ENCODE measurements at places on chromosomes 4 and X.
A peak's percentile ranks its signal among the peaks of the same experiment; 100 is the strongest.

- DNase-seq: no peak
These were observed 278.9 kb upstream of the FTHL17 start for GRCh38 chrX:31350808-31351074.

DNA sequence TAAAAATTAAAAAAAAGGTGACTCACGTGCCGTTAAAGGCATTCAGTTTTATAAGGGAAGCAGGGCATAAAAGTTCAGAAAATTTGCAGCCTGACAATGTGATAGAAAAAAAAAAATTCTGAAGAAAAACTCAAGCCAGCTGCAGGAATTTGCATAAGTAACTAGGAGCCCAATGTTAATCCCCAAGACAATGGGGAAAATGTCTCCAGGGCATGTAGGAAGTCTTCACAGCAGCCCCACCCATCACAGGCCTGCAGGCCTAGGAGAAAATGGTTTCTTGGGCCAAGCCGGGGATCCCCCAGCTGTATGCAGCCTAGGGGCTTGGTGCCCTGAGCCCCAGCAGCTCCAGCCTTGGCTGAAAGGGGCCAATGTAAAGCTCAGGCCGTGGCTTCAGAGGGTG, 31.2 kb downstream of the CHM start:
- DNase-seq: no peak

DNA sequence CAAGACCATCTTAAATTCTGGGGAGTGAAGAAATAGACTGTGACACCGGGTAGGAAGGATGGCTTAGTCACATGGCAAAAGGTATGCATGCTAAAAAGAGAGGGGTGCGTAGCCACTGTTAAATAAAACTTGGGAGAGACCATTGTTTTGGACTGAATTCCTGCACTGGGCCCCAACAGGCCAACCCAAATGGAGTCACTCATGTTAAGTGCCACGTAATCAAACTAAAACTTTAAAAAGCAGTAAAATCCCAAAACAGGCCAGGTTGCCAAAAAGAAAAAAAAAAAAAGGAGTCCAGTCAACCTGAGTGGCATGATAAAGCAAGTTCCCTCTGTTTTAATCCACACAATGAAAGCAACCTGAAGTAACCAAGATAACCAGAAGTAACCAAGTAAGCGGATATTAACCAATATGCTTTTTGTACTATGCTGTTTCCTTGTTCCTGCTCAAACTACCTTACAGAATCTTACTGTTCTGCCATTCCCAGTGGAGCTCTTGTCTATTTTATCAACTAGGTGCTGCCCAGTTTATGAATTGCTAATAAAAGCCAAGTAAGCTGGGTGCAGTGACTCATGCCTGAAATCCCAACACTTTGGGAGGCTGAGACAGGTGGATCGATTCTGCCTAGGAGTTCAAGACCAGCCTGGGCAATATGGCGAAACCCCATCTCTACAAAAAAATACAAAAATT, 124.6 kb upstream of the ENPP6 start:
- DNase-seq: no peak

GRCh38 chr4:148850257-148850995, 408.2 kb upstream of the NR3C2 start:
- DNase-seq: no peak

DNA sequence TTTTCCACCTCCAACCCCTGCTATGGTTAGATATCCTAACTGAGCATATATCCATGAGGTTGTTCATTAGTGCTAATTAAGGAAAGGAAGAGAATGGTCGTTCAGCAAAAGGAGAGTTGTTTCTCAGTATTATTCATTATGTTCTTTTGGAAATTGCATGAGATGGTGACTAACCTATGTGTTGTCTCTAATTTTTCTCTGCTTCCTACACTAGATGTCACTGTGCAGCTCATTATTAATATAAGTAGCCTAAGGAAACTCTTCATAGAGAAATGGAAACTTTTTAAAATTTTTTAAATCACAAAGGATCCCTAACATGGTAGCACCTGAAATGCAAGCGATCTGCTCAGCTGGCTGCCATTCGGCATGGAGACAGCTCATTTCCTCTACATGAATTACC, 67.7 kb upstream of the FAM9A start:
- no peak for DNase-seq

DNA sequence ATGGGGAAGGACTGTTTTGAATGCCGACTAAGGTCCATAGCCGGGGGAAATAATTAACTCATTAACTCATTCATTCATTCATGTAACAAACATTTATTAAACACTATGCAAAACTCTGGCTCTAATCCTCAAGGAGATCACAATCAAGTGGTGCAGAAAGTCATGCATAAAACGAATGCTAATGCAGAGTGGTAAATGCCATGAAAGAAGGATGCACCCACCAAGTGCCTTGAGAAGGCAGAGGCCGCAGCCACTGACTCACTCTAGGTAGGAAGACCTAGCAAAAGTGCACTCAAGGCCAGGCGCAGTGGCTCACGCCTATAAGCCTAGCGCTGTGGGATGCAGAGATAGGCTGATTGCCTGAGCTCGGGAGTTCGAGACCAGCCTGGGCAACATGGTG, 22.9 kb downstream of the SLITRK2 start:
- no peak for DNase-seq

- DNase-seq: no peak
These were observed 105.4 kb downstream of the MTNR1A start for GRCh38 chr4:186449954-186450353.

DNA sequence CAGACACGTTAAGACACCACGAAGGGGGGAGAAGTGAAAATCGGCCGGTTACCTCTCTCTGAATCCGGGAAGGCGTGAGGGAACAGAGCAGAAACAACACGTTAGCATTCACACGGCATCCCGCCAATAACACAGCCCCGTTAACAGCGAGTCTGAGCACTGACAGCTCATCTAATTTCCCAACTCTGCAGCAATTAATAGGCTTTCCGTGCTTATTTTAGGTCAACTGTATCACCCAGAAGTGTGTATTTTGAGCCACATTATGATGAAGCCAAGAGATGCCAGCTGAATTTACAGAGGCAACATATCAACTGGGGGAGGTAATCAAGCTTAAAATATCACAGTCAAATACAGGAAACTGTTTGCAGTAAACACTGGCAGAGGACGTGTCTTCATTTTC, 92.6 kb downstream of the NSUN7 start:
- peak; percentile 71 for DNase-seq

GRCh38 chrX:97159916-97160800, 276.4 kb downstream of the RPA4 start:
- DNase-seq: no peak

DNA sequence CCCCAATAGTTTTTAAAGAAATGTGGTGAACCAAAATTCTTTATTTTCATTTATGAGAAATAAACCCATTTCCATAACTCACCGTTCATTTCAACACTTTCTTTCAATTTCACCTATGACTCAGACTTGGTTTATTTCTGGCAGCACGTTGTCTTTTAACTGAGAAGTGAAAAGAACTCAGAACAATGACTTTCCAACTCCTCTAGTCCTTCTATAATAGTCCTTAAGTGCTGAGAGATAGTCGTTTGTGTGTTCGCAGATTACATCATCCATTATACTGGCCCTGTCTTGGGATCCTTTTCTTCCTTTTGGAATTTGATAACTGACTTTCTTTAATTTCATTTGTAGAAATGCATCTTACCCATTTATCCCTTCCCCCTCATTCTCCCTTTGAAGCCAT, 113.6 kb downstream of the GLUD2 start:
- DNase-seq: no peak

DNA sequence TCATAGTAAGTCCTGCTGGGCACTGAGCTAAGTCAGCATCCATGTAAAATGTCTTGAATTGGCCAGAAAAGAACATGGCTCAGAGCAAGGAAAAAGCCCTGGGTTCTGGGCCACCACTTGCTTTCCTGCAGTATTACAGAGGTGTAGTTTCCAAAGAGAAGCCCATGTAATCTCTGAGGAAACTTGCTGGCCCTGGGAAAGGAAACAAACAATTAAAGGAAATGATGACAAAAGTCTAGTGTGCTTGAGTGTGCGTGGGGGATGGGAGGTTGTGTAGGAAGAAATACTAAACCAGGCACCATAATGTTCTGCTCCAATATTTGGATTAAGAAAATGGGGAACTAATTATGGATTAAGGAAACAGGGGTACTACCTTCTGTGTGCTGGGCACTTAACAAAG, 39.5 kb upstream of the SMIM10L2A start:
- DNase-seq: no peak

- no peak for DNase-seq
These were observed 57.2 kb downstream of the IRF2 start for GRCh38 chr4:184416913-184417734.

GRCh38 chr4:110138551-110138950, 59.9 kb downstream of the ELOVL6 start:
- DNase-seq: no peak

DNA sequence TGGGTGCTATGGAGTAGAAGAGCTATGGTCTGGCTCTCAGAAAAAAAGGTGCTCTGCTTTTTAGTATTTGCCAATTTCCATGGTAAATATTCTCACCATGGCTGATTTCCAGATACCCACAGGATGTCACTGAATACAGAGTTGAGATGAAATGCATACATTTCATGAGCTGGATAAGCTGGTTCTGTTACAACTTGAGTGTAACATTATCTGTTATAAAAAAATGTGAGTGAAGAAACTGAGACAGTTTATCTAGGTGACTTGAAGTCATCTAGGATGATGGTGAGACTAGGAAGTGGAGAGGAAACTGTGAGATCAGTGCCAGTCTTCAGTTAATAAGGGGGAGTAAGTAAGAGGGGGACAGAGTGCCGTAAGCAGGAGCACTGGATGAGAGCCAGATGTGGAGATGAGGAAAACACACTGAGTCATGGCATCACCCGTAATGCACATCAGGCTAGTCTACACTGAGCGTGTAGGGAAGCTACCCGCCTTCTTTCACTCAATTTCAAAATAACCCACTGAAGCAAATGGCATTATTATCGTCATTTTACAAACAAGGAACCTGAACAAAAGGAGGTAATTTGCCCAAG, 5.0 kb downstream of the HPSE start:
- no peak for DNase-seq

GRCh38 chr4:106238820-106239420, 77.1 kb downstream of the TBCK start:
- DNase-seq: peak; percentile 1

DNA sequence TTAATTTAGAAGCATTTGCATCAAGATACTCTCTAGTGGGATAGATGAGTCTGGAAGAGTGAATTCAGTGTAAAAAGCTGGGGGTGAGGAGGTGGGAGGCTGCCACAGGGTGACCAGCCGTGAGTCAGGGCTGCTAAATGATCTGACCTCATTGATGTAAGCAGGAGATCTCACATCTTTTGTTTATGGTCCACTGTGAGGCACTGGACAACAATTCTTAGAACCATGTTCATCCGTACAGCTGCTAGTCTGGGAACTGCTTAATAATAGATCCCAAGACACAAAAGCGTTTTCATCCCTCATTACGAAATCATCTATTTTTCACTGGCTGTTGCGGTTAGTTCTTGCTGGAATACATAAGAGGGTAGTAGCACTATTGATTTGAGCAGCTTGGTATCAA, 14.1 kb downstream of the KLF3 start:
- DNase-seq: no peak

- peak; percentile 95 for DNase-seq
These were observed 75.0 kb downstream of the MGST2 start for GRCh38 chr4:139740531-139741041.

DNA sequence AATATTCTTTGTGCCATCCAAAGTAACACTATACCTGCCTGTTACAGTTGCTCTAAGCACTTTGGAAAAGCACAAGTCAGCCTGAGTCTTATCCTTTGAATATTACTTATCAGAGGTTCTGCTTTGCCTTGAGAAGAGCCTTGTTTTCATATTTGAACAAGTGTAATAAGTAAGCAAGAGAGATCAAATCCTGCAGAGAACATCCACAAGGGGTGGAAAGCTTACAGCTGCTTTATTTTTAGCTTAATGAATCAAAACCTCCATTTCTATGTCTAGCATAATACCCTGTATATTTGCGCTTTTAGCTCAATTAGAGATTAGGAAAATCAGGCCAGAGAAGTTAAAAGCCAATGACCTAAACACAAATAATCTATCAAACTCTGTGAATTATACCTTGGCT, 139.8 kb downstream of the CDS1 start:
- DNase-seq: no peak

DNA sequence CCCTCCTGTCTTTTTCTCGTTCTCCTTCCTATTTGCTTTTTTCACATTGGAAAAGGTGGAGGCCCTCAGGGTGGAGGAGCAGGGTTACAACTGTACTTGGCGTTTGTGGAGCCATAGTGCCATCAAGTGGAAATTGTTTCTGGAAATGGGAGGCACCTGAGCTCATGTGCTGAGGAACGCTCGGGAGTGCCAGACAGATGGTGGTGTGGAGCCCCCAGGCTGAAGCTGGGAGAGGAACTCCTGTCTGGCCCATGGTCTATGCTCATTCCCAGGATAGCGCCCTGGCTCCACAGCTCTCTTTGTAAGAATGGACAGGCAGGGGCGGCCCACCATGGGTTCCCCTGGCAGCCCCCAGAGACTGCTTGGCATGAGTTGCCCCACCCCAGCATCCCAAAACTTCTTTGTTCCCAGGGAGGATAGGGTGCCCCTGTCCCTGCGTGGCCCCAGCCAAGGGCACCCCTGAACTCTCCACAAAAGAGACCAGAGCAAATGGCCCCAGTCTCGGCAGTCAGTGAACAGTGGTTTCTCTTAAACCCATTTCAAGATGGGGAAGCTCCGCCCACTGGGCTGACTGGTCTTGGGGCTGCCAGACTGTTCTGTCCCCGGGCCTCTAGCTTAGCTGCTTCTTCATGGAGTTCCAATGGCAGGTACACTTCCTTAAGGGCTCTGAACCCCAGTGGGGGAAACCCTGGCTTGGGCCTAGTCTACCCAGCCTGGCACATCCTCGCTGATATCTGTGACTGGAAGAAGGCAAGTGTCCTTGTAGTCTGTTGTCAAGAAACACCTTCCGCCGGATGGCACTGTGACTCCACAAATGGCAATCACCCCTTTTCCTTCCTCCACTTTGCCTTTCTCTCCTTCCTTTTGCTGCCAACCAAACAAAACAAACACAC, 70.1 kb downstream of the NBDY start:
- no peak for DNase-seq

- DNase-seq: no peak
These were observed 56.3 kb downstream of the ZAR1 start for GRCh38 chr4:48546336-48546735.

DNA sequence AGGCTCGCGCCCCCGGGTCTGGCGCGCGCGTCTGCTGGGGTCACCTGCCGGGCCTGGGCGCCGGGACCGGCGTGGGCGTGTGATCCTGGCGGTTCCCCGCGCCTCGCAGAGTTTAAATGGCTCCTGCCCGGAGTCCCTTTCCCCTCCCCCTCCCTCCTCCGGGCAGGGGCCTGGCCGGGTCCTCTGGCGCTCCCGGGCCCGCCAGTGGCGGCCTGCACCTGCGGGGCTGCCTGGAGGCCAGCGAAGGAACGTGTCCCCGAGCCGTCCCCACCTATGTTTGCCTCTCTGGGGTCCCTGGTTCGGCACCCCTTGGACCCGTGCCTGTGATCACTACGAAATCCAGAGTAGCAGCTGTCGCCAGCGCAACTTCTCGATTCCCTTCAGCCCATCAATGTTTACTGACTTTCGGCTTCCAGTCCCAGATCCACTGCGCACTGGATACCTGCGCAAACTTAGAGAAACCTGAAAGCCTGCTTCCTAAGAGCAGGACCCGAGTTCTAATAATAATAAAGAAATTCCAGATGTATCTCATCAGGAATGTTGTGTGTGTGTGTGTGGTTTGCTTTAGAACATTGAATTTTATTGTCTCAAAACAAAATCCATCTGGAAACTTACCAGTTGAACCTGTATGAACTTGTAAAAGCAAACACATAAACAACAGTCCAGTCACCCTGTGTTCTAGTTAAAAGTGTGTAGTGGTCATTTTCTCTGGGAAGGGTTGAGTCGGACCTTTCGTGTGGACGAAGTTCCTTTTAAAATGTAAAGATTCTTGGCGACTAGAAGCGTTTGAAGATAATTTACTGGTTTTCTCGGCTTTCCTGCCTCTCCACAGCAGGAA, 788 bp downstream of the SHROOM2 start:
- no peak for DNase-seq

Measured in NCI-H2029 treated with DMSO at 0.1 percent for 48 hours (cell line).